ENCODE measurements at places on chromosomes 1 and 21.

GRCh38 chr1:82903626-82904025, 1095.3 kb downstream of the TTLL7 start:
- DNase-seq = no peak

DNA sequence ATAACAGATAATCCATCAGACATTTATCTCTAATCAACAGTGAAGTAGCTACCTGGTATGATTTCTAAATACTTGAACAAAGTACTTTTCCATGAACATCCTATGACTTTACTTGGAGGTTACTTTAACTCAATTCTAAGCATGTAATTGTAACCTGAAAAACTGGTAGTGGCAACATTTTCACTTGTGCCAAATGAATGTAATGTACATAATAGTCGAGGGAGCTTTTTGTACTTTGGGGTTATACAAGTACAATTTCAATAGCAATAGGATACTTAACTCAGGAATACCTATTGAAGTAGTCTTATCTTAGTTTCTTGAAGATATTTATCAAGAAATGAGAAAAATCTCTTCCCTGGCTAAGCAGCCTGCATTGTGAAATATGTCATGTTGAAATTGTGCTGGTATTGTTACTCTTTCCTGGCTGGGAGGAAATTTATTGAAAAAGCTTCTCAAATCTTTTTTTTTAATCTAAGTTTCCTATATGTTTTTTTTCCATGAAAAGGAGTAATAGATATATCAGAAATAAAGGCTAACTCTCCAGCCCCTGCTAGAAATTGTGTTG, 33.7 kb upstream of the CACYBP start:
- DNase-seq = no peak

- no peak for DNase-seq
These were observed 416.1 kb downstream of the NPHP4 start for GRCh38 chr1:5576011-5576672.

DNA sequence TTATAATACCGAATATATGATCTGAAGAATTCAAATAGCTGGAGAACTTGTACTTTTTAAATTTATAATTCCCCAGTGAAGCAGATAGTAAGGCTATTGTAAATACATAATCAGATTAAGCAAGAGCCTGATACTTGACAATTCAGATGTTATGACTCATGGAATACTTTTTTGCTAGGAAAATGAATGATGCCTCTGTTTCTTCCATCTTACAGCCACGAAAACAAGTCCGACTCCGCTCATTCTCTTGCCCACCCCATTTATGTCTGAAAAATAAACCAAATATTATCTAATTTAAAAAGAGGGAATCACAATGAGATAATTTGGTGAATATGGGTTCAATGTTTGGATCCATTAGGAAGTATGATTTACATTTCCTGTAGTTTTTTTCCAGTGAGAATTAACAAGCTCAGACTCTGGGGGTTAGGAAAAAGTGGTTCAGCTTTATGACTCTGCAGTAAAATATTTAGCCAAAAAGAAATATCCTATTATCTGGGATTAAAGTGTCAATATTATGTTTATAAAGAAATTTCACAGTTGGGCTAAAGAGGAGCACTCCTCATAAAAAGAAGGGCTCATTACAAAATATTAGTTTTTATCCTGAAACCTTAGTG, 50.4 kb upstream of the DAB1 start:
- no peak for DNase-seq

DNA sequence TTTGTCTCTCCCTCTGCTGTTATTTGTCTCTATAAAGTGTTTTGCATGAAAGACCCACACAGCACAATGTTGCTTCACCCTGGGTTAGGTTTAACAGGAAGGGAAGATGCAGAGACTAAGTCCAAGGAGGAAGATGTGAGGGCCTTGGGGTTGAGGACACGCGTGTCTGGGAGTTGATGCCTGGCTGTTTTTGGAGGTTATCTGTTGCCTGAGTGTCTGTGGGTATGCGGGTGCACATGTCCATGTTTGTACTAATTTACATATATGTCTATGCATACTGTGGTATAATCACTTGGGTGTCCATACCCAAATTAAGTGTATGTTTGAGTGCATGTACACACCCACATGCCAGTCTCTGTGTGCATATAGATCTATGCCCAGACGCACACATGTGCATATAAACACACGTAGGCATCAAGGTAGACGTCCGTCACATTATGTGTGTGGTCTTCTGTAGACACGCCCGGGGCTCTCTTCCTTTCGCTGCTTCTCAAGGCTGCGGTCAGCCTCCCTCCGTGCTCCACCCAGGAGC, 962 bp upstream of the MAN1C1 start:
- no peak for DNase-seq

DNA sequence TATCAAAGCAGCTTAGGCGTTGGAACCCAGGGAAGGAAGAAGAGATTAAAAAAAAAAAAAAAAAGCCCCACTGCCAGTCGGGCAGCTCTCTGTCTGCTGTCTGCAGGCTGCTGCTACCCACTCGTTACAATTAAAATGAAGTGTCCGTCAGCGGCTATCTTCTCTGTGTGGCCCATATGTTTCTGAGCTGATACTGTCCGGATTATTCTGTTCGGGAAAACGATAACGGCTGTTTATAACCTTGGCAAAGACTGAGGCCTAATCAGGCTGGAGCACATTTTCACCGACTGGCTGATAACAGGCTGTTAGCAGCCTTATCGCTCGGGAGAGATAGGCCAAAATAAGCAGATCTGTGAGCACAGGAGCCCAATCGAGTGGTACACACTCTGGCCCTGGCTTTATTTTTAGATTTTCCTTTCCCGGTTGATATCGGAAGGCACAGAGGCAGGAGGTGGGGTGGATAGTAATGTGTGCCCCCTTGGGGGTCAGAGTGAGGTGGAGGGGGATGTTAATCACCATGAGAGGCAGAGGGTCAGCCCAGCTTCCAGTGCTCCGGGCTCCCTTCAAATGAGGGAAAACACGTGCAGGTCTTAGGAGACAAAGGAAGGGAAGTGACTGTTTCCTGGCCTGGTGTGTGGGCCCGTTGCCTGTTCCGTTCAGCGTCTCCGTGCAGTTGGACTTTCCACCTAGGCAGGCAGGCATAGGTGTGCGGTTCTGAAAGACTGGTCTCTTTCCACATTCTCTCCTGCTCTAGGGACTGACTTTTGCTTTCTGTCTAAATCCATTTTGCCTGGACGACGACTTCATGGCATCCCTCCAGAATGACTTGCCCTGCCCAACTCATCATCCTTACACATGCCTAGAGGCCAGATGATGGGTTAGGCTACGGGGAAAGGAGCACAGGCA, 153.4 kb downstream of the PBX1 start:
- DNase-seq = no peak

- DNase-seq = no peak
These were observed 630 bp downstream of the HPCA start for GRCh38 chr1:32886828-32887414.

DNA sequence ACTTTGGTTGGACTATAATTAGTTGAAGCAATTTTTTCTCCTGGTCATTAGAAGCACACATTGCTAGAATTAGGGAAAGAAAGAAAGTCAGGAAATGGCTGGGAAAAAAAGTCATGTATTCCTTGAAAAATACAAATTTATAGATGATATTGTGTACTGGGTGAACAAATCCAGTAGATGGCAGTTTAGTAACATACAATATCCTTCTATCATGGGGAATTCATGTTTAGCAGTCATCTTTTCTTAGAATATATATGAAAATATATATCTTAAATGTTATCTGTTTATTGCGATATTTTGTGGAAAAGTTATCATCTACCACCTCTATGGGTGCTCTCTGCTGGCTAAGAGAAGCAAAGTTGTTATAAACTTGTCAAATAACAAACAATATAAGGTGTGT, 13.1 kb upstream of the ZRANB2 start:
- DNase-seq = peak; percentile 3

- DNase-seq = no peak
These were observed 74.3 kb upstream of the RUNX3 start for GRCh38 chr1:25004355-25004754.

- no peak for DNase-seq
These were observed 9.6 kb downstream of the IGSF9 start for GRCh38 chr1:159935719-159936272.

DNA sequence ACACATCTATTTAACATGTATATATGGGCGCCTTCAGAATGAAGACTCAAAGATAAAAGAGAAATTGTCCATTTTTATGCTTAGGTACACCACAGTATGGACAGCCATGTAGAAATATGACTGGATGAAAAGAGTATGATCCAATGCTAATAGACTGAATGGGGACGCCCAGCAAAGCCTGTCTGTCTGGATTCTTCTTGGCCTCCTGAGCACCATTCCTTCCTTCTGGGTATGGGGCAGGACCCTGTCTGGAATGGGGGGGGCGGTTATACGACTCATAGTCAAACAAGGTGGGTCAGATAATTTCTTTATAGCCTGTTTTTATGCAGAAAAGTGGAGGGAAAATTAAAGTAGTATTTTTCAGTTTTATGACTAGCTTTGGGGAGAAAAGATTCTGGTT, 81.2 kb upstream of the ABCD3 start:
- no peak for DNase-seq

- no peak for DNase-seq
These were observed 17.4 kb upstream of the PLEKHA6 start for GRCh38 chr1:204376919-204377799.

All from SHP77 (cell line).